Activated T-helper 2 cell treated with anti-CD3 and anti-CD28 coated beads, Interferon-gamma antibody, Interleukin-2, Interleukin-4, amounts not matched to agents 10 μg/mL and 5 μg/mL and 100 μg/mL, durations not matched to agents 14 hours and 24 hours and 36 hours (primary cell): ENCODE measurements at places on chromosomes 5 and 9. TPM values are rescaled to one million over a fixed set of nuclear protein-coding genes. Genes with fewer than 3 reads are reported as not detected.

The ADAMTSL1 gene
- not detected in 2 replicates for total RNA-seq

The HRH2 gene
- total RNA-seq: 34.3 and 37.1 TPM in 2 replicates

The FABP6 gene
- not detected in 2 replicates for total RNA-seq

The JAK2 gene
- total RNA-seq: 29.4 and 32.3 TPM in 2 replicates

The TPPP gene
- total RNA-seq: 0.09 and 0.11 TPM in 2 replicates

The PDE8B gene
- total RNA-seq: 0.05 TPM in 1 of 2 replicates, not detected in the other

DNA sequence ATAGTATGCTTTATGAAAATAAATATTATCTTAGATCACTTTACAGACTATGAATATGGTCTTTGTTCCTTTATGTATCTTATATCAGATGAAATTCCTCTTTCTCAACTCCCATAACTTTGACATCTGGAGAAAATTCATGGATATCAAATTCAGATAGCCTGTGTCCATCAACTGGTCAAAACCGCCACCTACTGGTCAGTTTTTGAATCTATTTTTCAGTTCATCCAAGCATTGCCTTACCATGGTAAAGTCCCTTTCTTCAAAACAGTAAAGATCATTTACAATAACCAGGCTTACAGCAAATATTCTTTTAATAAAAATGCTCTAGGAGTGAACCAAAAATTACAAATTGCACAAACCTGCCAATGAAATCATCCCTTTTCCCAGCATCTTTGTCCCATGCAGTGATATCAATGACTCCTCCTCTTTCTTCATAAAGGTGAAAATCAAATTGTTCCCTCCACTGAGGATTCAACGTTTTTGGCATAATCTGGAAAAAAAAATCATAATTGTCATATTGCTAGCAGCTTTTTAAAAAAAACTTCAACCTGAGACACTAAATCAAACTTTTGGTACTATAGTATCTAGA, 290.5 kb downstream of the SLF1 start:
- H3K27ac ChIP-seq: no peak overlapping the region
- no peak overlapping the region for H3K4me3 ChIP-seq
- DNase-seq: no peak
- no peaks in the 10 kb centered on the region for H3K36me3 ChIP-seq
- peaks cover 4% of the 10 kb centered on the region for H3K27me3 ChIP-seq
- H3K4me1 ChIP-seq: no peaks in the 10 kb centered on the region

DNA sequence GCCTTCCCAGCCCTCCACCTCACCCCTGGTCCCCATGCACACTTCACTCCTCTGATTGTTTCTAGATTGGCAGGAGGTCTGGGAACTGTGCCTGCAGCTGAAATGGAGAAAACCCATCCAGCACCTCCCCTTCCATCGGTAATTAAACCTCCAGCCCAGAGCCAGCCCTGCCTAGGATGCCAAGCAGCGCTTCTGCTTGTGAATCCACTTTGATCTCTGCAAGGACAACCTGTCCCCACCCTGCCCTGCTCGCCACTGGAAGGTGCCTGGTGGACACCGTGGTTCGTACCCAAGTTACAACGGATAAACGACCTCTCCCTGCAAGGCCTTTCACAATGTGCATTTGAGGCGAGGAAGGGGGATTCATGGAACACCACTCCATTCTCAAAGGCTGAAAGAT, 50.6 kb downstream of the IRX2 start:
- no peak overlapping the region for H3K27ac ChIP-seq
- no peaks in the 10 kb centered on the region for H3K27me3 ChIP-seq
- H3K4me1 ChIP-seq: no peaks in the 10 kb centered on the region
- H3K4me3 ChIP-seq: no peak overlapping the region
- H3K36me3 ChIP-seq: no peaks in the 10 kb centered on the region

- H3K36me3 ChIP-seq: no peaks in the 10 kb centered on the region
- H3K4me1 ChIP-seq: no peaks in the 10 kb centered on the region
- no peak overlapping the region for H3K4me3 ChIP-seq
- DNase-seq: no peak
- no peak overlapping the region for H3K27ac ChIP-seq
These were observed 509.0 kb downstream of the KIF4B start for GRCh38 chr5:155522540-155522939.

- peaks cover 24% of the 10 kb centered on the region for H3K36me3 ChIP-seq
- peak overlapping the region; percentile 85 for H3K4me3 ChIP-seq
- no peaks in the 10 kb centered on the region for H3K27me3 ChIP-seq
- H3K27ac ChIP-seq: peak overlapping the region; percentile 70
These were observed 454 bp downstream of the NELFB start for GRCh38 chr9:137255448-137256114.

- peaks cover 28% of the 10 kb centered on the region for H3K36me3 ChIP-seq
- H3K27ac ChIP-seq: no peak overlapping the region
- DNase-seq: no peak
- H3K27me3 ChIP-seq: no peaks in the 10 kb centered on the region
These were observed 4.7 kb upstream of the ISCA1 start for GRCh38 chr9:86287013-86287412.

- no peak overlapping the region for H3K4me3 ChIP-seq
- no peaks in the 10 kb centered on the region for H3K36me3 ChIP-seq
- H3K27me3 ChIP-seq: peaks cover 3% of the 10 kb centered on the region
- DNase-seq: no peak
- no peak overlapping the region for H3K27ac ChIP-seq
These were observed 155.0 kb downstream of the FGF1 start for GRCh38 chr5:142530904-142531303.

- no peak overlapping the region for H3K27ac ChIP-seq
- H3K4me3 ChIP-seq: no peak overlapping the region
These were observed 433.0 kb downstream of the TLE1 start for GRCh38 chr9:81256368-81256767.

GRCh38 chr9:115891929-115892328, 261.7 kb upstream of the PAPPA start:
- H3K36me3 ChIP-seq: no peaks in the 10 kb centered on the region
- no peak for DNase-seq
- no peak overlapping the region for H3K27ac ChIP-seq
- no peaks in the 10 kb centered on the region for H3K27me3 ChIP-seq

DNA sequence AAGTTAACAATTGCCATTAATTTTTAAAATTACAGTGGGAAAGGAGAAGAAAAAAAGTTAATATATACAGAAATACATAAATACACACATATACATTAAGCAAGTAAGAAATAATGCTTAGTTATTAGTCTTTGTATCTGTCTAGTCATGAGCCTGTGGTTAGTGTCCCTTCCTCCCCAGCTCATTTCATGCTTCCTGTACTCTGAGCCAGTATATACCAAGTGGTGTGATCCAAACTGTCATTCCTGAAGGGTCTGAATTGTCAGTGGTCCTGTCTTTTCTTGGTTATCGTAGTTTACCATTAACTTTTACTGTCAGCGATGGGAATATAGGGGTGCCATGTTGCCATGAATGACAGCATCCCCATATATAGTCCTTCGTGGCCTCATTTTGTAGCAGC, 24.2 kb upstream of the STOM start:
- H3K36me3 ChIP-seq: no peaks in the 10 kb centered on the region
- no peak for DNase-seq
- peaks cover 8% of the 10 kb centered on the region for H3K4me1 ChIP-seq

GRCh38 chr5:65359569-65359968, 122.2 kb downstream of the ADAMTS6 start:
- DNase-seq: no peak
- H3K27me3 ChIP-seq: peaks cover 6% of the 10 kb centered on the region
- no peaks in the 10 kb centered on the region for H3K4me1 ChIP-seq
- no peak overlapping the region for H3K4me3 ChIP-seq
- H3K36me3 ChIP-seq: no peaks in the 10 kb centered on the region
- no peak overlapping the region for H3K27ac ChIP-seq

- no peak overlapping the region for H3K4me3 ChIP-seq
- no peaks in the 10 kb centered on the region for H3K27me3 ChIP-seq
These were observed 6.9 kb downstream of the ARHGAP26 start for GRCh38 chr5:142777099-142777498.

DNA sequence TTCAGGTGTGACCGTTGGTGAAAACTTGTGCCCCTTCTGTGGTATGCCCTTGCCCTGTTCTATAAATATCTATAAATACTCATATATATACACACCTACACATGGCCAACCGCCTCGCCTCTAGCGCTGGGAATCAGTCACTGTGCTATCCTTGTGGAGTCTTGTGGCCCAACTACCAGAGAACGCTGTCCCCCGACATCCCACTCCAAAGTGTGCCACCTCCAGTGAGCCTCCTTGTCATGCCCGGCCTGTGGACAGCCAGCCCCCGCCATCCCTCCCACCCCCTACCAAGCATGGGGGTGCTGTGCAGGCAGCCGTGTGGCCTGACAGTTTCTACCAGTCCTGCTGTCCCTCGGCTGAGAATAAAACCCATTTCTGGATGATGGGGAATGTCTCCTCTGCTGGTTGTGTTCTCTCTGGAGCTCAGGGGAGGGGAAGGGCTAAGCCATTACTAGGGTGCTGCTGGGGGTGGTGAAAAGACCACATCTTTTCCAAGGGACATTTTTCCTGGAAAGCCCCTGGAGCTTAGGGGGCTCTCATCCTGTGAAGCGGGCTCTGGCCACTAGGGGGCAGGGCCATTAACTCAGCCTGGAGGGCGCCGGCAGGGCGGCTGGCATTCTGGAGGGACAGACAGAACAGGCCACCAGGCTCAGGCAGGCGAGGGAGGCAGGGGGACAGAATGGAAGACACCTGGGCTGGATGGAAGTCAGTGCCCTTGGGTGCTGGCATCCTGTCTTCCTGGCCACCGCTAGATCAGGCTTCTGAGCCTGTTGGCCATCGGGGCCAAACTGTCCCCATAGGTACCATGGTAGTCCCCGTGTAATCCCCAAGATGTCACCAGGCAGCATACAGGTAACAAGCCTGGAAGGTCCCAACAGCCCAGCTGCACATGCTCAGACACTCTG, 20.7 kb downstream of the GOLGA2 start:
- H3K4me1 ChIP-seq: peaks cover 3% of the 10 kb centered on the region
- H3K4me3 ChIP-seq: no peak overlapping the region
- no peak overlapping the region for H3K27ac ChIP-seq
- peaks cover 11% of the 10 kb centered on the region for H3K27me3 ChIP-seq
- peaks cover 7% of the 10 kb centered on the region for H3K36me3 ChIP-seq

GRCh38 chr9:106420511-106420944, 442.4 kb upstream of the ZNF462 start:
- DNase-seq: no peak
- peaks cover 2% of the 10 kb centered on the region for H3K27me3 ChIP-seq
- no peak overlapping the region for H3K27ac ChIP-seq
- H3K36me3 ChIP-seq: no peaks in the 10 kb centered on the region
- peaks cover 10% of the 10 kb centered on the region for H3K4me1 ChIP-seq

DNA sequence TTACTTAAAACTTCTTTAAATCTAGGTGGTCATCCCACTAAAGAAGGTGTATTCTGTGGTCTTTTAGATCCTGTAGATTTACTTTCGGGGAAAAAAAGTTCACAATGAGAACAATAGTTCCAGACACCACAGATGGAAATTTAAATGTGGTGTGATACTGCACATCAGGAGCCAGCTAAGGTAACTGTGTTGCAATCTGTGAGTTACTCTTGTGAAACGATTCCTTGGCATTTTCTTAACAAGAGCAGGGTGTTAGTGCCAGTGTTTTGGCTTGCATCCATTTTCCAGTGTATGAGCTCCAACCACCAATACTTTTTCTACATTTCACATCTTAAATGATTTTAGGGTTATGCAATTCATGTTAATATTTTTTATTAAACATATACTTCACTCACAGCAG, 674.5 kb downstream of the CETN3 start:
- no peak overlapping the region for H3K4me3 ChIP-seq
- H3K27me3 ChIP-seq: no peaks in the 10 kb centered on the region
- no peak overlapping the region for H3K27ac ChIP-seq
